Stimulated activated CD8-positive, alpha-beta memory T cell treated with anti-CD3 and anti-CD28 coated beads, Interleukin-7, amount 100 ng/mL, for 1 hour (primary cell): ENCODE measurements at places on chromosomes 1 and 21.
A peak's percentile ranks its signal among the peaks of the same experiment; 100 is the strongest.

- DNase-seq = no peak
These were observed 187.8 kb downstream of the COQ8A start for GRCh38 chr1:227127891-227128290.

DNA sequence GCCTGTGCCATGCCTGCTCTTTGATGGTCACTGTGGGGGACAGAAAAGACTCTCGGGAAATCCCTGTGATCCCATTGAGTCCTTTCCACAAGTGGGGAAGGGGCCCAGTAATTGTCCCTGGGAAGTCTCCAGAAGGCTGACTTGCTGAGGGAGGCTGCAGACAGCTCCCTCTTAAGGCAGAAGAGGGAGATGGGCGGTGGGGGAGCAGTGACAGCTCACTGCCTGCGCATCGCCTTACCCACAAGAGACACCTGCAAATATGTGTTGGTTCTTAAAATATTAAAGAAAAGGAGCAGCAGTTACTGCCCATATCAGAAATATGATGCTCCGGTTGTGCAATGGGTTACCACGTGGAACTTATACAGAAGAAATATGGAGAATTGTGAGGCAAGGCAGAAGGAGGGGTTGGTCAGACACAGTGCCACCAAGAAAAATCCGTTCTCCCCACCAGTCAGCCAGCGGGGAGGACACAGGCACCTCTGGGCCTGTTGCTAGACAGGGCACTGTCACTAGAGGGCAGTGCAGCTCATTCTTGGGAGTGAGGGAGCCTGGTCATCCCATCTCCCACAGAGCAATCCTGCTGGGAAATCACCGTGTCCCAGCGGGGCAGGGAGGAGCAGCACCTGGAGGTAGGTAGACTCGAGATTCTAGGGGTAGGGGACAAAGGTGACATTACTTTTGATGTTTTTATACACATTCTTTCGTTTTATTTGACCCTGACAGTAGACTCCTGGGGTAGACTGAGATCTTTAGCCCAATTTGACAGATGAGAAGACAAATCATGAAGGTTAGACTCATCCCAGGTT lies 6.9 kb upstream of the CAMK1G start:
- DNase-seq = peak; percentile 45

GRCh38 chr1:116377541-116378529 lies 4.8 kb downstream of the ATP1A1 start:
- DNase-seq = no peak

DNA sequence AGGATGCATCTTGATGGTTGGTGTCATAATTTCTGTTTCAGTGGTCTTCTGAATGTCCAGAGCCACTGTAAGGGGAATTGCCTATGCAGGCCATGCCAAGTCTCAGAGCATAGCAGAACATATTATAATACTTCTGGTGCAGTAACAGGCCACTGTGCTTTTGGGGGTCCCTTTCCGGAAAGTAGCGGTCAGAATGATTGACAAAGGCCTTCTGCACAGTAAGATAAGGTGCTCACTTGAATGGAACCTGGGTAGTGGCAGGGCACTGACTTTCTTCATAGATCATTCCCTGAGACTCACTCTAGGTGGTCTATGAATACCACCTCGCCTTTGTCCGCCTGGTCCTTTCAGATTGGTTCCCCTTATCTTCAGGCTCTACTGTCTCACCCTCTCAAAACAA lies 28.9 kb downstream of the RWDD3 start:
- no peak for DNase-seq

DNA sequence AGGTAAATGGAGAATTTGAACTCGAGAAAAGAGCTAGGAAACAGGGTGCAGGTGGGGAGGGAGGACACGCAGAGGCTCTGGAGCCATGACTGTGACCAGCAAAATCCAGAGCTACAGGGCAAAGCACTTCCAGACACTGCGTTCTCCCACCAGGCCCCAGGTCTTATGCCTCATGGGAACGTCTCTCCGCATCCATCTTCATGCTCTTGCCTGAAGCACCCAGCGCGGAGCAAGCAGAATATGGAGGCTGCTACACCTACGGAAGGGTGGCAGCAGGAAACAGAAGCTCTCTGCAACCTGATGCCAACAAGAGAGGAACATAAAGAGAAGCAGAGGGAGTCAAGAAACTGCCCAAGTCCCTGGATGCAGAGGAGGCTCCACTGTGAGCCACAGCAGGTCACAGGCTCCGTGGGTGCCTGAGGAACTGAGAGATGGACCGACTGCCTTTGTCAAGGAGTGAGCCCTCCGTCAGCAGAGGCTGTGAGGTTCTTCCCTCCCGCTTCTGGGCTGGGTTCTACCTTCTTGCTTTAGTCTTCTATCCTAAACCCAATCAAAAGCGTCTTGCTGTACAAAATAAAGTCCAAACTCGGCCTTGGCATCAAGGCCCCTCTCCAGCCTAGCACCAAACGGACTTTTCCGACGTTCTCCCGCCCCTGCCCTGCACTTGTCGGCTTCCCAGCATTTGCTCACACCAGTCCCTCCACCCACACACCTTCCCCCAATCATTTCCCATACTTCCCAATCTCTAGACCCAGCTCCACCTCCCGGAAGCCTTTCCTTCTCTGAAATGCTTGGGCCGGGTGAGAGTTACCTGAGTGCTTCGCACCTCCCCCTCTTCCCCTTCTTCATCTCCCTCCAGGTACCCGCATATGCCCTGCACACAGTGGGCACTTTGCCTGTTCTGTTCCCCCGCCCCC lies 930 bp downstream of the DHCR24 start:
- DNase-seq = no peak

- no peak for DNase-seq
These were observed 24.4 kb downstream of the TBX15 start for GRCh38 chr1:118963456-118964430.

DNA sequence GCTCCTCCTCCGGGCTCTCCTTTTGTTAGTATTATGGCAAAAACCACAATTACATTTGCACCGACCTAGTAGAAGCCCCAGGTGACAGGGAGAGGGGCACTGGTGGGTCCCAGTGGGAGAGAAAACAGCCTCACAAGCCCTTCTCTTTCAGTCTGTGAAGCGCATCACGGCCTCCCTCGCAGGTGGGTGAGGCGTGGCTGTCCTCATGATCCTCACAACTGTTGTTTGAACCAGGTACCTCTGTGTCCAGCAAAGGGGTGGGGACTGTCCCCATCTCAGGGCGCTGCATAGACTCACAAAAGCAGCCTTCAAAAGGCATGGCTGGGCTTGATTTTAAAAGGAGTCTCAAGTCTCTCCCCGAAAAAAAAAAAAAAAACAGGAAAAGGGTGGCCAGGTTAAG lies 7.9 kb upstream of the C2CD2 start:
- DNase-seq = no peak

DNA sequence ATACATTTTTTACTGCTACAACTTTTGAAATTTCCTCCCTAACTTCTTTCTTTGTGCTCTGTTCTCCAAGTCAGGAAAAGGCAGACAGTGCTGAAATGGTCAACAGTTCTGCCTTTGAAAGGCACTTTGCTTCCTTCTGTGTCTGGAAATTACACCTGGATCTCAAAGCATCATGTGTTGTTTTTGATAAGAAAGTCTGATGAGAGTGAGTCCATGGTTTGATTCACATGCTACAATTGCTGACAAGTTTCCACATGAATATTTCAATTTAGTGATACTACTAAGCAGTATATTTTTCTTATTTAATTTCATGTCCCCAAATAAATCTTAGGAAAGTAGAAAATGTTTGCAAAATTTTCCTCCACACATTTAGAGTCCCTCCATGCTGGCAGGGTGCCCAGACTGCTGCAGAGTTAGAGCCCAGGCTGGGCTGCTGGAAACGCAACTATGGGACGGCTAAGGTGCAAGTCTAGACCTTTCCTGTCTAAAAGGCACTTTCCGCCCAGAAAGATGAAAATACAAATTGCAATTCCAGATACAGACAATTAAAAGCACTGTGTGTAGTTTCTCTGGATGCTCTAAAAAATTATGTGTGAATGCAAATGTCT lies 96.6 kb upstream of the RUNX1 start:
- no peak for DNase-seq

DNA sequence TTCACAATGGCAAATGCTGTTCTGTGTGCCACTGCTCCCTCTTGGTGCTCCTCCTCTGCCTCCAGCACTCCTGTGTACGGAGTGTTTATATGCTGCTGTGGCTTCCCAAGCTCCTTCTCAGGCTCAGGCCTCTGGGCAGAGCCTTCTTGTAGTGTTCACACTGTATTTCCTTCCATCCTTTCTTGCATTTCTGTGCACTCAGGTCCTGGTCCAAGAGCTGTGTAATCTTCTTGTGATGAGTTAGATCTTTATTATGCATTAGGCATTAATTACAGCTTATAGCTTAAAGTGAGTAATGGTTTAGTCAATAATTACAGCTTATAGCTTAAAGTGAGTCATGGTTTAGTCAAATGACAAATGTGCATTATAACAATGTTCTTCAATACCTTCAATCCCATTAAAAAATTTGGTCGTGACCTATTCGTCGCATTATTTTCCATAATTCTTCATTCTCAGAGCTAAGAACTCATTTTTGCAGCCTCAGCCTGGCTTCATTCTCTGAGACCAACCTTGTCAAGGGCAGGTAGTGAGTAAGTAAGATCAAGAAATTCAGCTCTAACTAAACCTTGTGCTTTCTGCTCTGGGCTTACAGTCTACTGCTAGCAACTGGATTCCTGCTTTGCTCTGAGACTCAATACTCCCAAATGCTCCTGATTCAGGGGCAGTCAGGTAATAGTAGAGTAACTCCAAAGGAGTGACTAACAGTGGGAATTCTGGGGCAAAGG lies 154.5 kb upstream of the SPAG17 start:
- DNase-seq = no peak

GRCh38 chr21:25586791-25587190 lies 20.5 kb downstream of the MRPL39 start:
- DNase-seq = no peak

GRCh38 chr1:44423591-44424537 lies 18.8 kb downstream of the RNF220 start:
- DNase-seq = no peak

DNA sequence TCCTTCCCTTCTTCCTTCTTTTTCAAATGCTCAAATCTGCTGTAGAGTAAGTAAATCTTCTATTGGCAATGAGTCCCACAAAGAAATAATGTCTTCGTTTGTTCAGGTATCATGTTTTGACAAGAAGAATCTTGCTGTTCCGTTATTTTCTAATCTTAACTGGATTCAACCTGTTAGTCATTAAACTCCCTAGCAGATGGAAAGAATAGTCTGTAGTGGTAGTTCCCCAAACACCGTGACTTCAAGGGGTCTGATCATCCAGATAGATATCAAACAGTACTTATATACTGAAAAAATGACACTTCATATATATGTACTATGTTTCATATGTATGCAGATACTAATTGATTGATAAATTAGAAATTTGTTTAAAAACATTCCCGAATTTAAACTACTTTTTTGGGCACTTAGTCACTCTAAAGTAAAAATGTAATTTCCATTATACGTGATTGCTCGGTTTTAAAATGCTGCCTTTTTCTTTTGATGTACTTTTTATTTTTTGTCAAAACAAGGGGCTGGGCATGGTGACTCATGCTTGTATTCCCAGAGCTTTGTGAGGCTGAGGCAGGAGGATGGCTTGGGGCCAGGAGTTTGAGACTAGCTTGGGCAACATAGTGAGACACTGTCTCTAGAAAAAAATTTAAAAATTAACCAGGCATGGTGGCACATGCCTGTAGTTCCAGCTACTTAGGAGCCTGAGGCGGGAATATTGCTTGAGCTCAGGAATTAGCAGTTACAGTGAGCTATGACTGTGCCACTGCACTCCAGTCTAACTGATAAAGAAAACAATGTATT lies 335.7 kb upstream of the SNX7 start:
- no peak for DNase-seq

- no peak for DNase-seq
These were observed 18.8 kb upstream of the RGS16 start for GRCh38 chr1:182622901-182623528.

GRCh38 chr1:30508175-30508448 lies 215.3 kb downstream of the MATN1 start:
- no peak for DNase-seq
